H7 (cell line): ENCODE measurements at places on chromosomes 5 and 9. TPM values are rescaled to one million over a fixed set of nuclear protein-coding genes. Genes with fewer than 3 reads are reported as not detected.

Gene LHX2
- total RNA-seq: 0.33 and 0.87 TPM in 2 replicates

DNA sequence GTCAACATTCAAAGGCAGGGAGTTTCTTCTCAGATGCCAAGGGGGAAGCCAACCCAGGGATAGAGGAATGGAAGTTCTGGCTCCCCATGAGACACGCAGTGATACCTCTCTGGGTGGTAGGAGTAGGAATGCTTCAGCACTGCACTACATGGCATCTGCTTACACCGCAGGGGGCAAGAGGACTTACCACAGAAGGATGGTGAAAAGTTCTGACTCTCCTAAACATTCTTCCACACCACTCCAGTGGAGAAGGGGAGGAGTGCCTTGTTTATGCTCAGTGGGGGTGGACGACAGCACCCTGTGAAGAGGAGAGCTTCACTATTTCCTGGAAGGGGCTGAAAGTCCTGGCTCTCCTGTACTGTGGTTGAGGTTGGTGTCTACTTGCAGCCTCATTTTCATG is 1011.3 kb upstream of the WWC1 start:
- DNase-seq: no peak

- DNase-seq: peak; percentile 49
These were observed 520 bp downstream of the PCDH12 start for GRCh38 chr5:141957367-141957996.

DNA sequence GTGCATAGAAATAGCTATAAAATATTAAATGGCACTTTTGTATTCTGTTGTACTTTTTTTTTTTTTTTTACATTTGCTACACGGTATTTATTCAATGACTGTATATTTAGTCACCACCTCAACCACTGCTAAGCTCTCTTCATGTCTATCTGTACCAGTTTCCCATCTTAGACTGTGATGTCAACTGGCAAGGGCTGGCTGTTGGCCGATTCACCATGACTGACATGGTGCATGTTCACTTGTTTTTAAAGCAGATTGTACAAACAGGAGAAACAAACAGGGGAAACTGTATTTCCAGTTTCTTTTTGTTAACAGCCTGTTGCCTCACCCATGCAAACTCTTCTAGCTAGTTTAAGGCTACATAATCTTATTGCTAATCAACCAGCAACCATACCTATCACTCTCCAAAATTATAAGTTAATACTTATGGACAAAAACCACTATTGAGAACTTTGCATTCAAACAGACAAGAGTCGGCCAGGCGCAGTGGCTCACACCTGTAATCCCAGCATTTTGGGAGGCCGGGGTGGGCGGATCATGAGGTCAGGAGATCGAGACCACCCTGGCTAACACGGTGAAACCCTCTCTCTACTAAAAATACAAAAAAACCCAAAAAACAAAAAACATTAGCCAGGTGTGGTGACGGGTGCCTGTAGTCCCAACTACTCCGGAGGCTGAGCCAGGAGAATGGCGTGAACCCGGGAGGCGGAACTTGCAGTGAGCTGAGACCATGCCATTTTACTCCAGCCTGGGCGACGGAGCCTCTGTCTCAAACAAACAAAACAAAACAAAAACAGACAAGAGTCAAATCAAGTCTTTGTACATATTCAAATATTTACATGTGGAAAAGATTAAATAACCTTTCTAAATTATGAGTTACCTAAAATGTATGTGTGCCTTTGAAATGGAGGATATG is 13.2 kb downstream of the ZFAND5 start:
- no peak for DNase-seq
